ENCODE measurements at places on chromosomes 2 and 18. TPM values are rescaled to one million over a fixed set of nuclear protein-coding genes. Genes with fewer than 3 reads are reported as not detected.

The CDH20 gene
- total RNA-seq: not detected

The DNER gene
- total RNA-seq: 0.42 TPM

The AQP12A gene
- total RNA-seq: not detected

The PLA2R1 gene
- total RNA-seq: 17.8 TPM

The CLEC4F gene
- not detected for total RNA-seq

The ZEB2 gene
- total RNA-seq: 0.50 TPM

The PFN4 gene
- 1.1 TPM for total RNA-seq

The DCC gene
- total RNA-seq: not detected

The TRAPPC8 gene
- total RNA-seq: 25.0 TPM

The UNC80 gene
- not detected for total RNA-seq

The POTEI gene
- 0.17 TPM for total RNA-seq

The ALK gene
- not detected for total RNA-seq

The TCF7L1 gene
- total RNA-seq: 26.4 TPM
